Uterus (tissue), 4 donors: ENCODE measurements at places on chromosomes 2 and 18.

DNA sequence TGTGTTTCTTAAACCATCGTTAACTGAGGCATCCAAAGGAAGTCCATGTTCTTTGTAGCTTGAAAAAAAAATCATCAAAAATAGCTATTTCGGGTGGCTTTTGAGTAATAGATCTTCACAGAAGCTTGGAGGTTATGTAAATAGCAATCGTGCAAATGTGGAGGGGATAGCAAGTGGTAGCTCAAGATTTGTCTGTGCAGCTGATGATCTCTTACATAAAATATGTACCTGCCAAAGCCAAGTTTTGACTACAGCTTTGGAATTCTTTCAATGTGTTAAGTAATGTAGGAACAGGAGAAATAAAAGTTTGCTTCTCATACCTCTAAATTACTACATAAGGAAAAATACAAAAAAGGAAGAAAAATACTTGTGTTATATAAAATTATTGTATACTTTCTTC is 1432.0 kb downstream of the DPP10 start:
- no peak for DNase-seq

DNA sequence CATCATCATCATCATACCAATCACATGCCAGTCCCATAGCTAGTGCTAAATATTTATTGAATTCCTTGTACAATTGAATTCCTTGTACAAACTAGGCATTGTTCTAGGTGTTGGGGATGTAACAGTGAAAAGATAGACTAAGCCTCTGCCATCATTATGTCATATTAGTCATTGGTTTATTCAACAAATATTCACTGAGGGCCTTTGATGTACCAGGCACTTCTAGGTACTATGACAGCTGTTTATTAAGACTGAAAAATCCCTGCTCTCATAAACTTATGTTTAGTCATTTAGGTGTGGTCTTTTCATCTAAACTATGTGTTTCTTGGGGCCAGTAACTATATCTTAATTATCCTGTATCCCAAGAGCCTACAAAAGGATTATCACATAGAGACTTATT is 412.3 kb upstream of the ETAA1 start:
- no peak for DNase-seq

- DNase-seq: no peak
Observed at GRCh38 chr2:189424961-189425360, 16.3 kb upstream of the WDR75 start.

DNA sequence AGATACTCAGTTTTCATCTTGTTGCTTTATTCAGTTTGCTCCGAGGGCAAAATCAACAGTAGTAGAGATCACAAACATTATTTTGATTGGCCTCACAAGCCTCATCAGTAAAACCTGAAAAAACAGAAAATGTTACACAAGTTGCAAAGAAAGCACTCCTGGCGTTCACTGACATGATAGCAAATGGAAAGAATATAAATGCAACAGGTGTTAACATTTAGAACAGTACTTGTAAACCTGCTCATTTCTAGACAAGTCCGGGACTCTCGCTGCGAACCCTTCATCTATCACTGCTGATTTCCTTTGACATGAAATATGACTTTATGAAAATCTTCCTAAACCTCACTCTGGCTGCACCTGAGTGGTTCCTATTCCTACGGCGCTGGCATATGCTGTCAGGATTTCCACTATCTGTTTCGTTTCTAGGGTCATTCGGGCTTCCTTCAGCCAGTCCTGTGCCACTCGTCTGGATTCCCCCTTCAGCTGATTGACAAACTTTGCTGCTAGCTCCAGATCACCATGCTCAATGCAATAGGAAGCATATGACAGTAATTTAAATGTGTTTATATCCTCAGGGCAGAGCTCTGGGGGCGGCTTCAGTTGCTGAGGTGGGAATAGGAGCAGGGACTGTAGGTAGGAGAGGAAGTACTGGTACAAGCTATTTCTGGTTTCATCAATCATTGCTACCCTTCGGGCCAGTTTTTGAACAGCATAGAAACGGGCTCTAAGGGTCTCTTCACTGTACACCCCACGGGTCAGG is 38.1 kb downstream of the PTCD3 start:
- DNase-seq: no peak

- no peak for DNase-seq
Observed at GRCh38 chr18:56152551-56153310, 485.7 kb downstream of the TXNL1 start.

DNA sequence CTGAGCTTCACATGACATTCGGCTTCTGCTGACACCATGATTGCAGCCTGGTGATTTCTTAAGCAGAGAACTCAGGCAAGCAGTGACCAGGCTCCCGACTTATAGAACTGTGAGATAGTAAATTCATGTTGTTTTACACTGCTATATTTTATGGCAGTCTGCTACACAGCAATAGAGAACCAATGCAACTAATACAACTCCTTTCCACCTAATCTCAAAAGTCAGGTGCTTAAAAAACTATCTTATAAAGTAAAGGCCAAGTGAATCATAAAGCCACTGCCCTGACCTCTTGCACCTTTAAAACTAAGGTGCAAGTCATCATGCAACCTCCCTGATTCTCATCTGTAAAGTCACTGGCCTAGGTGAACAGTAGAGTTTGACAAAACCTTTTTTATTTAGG is 95.3 kb upstream of the GLS start:
- no peak for DNase-seq

DNA sequence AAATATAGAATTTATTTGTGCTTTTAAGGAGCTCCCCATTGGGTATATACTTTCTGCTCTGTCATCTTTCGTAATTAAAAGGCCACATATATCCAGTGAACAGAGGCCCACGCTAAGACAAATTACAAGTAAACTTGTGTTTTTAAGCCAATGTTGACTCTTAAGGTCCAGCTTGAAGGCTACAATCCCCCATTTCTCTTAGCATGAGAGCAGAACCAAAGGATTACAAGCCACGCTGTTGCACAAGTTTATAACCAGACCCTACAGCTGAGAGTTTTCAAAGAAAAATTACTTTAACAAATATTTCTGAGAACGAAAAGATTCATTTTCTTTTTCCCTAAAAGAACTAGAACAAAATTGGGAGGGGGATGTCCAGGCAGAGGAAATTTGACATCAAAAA is 471.0 kb downstream of the TXNL1 start:
- no peak for DNase-seq

DNA sequence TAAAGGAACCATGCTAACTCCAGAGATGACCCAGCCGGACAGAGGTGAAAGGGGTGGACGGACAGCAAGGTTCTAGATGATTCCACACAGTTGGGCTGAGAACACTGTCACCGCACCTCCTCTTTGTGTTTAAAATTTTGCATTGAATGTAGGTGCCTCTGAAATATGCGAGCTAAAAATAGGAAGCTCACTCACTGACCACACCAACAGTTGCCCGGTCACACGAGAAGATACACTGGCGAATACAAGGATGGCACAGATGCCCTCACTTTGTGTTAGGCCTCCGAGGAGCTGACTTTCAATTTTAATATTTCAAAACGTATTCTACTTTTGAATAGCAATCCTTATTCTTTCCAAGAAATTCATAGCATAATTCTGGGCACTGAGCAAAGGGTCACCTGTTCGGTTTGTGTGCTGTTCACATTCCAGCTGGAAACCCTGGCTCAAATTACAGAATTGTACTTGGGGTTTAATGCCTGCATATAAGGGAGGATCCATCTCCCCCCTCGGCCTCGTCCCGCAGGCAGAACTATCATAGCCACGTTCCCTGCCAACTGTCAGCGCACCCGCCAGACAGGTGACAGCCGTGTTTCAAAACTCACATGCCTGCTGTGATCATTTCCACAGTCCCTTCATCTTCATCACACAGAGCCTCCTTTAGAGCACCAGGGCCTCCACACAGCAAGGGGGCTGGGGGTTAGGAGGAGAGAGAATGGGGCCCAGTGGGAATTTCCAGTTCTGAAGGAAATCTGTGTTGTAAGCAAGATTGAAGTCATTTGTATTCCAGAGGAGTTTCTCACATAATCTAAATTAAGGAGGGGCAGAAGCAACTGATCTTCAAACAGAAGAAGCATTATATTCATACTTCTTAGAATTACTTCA is 48.2 kb downstream of the ADI1 start:
- DNase-seq: no peak

DNA sequence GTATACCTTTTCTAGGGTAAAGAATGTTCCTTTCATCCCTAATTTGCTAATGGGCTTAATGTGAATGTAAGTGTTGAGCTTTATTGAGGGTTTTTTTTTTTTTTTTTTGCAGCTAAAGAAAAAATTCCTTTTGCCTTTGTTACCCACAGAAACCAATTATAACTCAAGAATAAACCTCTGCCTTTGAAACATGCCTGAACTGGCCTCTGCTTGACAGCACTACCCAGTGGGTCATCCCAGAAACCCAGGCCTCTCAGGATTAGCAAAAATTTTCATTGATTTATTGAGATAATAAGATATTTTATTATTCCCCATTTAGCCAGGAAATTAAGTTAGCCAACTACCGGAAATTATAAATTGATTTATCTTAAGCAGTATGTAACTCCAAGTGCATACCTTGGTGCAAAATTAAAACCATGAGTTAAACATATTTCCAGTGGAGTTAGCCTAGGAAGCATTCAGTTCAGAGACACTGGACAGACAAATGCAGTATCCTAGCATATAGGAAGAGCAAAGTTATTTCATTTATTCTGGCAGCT is 67.0 kb upstream of the RASGRP3 start:
- no peak for DNase-seq

GRCh38 chr2:55862246-55862645 is 61.3 kb downstream of the EFEMP1 start:
- peak; percentile 57 for DNase-seq

- no peak for DNase-seq
Observed at GRCh38 chr18:40874233-40874632, 1080.8 kb upstream of the PIK3C3 start.

DNA sequence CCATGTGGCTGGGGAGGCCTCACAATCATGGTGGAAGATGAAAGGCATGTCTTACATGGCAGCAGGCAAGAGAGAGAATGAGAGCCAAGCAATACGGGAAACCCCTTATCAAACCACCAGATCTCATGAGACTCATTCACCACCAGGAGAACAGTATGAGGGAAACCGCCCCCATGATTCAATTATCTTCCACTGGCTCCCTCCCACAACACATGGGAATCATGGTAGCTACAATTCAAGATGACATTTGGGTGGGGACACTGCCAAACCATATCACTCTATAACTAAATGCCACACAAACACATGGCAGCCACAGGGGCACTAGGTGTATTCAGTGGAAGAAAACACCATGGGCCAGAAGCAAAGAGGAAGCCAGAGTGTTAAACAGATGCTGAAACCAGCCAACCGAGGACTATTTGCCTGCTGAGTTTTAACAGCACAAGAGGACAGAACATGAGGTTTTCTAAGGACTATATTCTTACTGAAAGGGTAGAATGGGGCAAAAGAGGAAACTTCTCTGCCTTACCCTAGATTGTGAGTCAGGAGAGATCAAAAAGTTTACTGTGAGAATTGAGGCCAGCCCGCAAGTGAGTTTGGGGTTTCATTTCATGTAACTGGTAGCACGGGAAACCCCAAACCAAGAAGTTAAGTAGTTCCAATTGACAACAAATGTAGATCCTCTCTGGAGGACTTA is 49.2 kb downstream of the SIGLEC15 start:
- no peak for DNase-seq

- no peak for DNase-seq
Observed at GRCh38 chr2:20507166-20507692, 60.4 kb downstream of the RHOB start.

GRCh38 chr2:30516166-30516565 is 69.1 kb downstream of the LCLAT1 start:
- no peak for DNase-seq

GRCh38 chr2:70829916-70830315 is 5.7 kb downstream of the CD207 start:
- DNase-seq: no peak

DNA sequence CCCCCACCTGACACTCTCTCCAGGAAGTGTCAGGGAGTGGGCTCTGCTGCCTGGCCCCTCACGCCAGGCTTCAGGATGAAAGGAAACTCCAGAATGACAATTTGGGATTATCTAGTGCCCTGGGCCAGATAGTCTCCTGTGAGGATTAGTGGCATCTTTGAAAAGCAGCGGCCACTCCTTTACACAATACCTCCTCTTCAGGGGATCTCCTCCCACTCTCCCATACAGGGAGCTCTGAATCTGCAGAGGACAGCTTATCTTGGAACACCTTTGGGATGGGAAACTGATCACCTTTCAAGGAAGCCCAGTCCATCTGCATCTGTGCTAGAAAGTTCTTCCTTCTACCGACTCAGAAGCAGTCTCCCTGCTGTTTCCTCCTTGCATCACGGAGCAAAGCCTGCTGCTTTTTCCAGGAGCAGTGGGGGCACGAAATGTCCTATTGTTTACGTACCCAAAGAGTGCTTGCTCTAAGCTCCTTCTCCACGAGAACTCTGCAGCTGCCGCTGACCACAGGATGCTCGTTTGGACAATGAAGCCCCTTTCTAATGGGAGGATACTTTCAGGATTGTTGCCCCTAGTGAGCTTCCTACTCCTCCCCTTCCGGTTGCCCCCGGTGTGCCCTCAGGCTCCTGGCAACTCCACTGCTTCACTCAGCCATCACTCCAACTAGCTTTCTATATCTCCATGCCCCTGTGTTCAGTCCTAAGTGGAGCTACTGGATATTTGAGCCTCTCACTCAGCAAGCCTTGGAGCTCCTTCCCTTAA is 31.5 kb downstream of the SIX3 start:
- no peak for DNase-seq

DNA sequence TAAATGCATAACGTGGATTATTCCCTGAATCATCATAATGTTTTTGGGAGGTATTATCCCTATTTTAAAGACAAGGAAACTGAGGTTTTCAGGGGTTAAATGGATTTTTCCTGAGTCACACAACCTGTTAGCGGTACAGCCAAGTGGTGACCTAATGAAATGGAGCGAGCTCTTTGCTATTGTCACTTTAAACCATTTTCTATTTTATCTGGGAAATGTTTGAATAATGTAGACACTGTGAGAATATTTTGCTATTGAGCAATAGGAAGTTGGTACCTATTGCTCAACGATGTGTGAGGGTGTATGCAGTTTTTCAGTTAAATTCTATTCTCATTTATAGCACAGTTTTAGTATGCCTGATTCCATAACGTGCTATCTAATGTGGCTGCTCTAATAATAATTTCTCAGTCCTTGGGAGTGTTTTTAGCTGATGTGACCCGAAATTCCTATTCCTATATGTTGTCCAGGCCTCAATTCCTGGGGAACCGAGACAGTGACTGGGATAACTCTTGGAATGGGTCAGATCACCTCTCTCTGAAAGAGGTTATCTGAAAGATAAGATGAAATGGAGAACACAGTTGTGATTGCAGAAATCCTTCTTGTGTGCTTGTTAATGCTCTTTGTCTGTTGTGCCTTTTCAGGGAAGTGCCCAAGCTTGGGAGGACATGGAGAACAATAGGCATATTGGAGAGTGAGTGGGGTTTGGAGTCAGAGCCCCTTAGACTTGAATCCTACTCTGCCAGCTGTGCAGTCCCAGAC is 38.4 kb downstream of the ABCB11 start:
- DNase-seq: no peak

DNA sequence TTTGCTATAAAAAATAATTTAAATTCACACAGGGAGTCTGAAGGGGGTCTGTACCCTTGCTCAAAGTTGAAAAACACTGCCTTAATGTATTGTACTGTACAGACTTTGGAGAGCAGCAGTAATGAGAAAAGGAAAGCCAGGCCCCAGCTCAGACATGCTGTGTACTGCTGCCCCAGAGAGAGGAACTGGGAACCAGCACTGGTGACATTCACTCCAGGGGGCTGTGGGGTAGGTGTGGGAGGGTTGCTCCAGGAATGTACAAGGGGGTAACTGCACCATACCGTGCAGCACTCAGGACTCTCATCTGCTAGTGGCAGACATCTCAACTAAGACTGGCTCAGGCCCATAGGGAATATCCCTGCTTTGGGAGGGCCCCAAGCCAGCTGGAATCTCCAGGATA is 146.0 kb upstream of the RMP24 start:
- no peak for DNase-seq
